Gastroesophageal sphincter (tissue), 4 donors: ENCODE measurements at places on chromosomes 11 and 22.

DNA sequence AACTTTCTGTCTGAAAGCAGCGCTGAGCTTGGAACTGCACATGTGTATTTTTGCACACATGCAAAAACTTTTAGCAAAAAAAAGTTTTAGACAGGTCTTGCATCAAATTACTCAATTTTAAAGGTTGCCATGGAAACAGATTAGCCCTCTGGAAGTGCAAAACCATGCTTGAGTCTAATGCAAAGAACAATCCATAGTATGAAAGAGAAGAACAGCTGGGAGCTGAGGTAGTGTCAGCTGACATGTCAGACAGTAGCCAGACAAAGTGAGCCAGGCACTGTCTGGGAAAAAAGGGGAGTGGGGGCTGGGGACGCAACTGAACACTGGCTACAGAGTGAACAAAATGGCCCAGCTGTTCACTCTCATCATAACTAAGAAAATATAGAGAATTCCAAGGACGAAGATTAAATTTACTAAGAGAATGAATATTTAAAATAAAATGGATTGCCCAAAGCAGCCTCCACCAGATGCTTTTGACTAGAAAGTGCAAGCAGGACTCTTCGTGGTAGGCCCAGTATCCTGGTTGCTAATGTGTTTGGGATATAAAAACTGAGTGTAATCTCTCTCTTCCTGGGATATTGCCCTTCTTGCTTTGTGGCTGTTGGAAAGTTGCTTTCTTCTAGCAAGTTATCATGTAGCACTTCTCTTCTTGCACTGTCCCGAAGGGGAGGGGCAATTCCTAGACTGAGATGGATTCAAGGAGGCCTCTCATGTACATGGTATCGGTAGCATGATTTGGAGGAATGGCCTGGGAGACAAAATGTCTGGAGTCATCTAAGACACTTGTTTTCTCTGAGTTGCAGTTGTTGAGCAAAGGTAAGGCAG is 434.1 kb upstream of the FAT3 start:
- no peak for ATAC-seq

- ATAC-seq = peak; percentile 74
These were observed 41.4 kb upstream of the CLDN5 start for GRCh38 chr22:19565382-19566278.

GRCh38 chr11:76782531-76783293 is 444 bp upstream of the TSKU start:
- peak; percentile 89 for ATAC-seq

- no peak for ATAC-seq
These were observed 2.3 kb downstream of the PICALM start for GRCh38 chr11:86066657-86067008.

DNA sequence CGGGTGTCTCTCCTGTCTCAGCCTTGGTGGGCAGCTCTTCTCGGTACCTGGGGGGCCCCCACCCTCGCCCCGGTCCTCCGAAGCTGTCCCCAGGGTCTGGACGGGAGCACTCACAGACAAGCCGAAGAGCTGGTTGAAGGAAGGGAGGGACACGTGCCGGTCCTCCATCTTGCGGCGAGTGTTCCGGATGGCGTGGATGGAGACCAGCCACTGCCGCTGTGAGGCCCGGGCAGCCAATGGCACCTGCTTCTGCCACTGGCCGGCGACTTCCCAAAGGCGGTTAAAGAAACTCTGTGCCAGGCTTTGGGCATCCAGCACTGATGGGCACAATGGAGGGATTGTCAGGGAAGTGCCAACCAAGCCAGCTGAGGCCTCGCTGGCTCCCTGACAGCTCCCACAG is 18.7 kb downstream of the PPM1F start:
- ATAC-seq = no peak

DNA sequence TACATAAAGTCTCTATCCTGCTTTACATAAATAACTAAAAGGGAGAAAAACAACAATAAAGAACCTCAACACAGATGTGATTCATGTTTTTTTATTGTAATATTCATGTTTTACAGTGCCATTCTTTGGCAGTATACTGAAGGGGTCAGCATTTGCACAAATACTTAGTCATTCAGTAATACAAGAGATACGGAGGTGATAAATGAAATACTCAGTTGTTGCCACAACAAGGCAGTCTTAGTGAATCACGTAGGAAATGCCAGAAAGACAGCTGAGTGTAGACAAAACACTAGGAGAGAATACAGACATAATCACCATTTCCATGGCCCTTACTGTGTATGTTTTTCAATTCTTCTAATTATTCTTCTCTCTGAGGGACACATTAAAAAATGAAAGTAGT is 910.4 kb downstream of the METTL15 start:
- ATAC-seq = no peak

- no peak for ATAC-seq
These were observed 884 bp downstream of the CENATAC start for GRCh38 chr11:118998822-118999221.

DNA sequence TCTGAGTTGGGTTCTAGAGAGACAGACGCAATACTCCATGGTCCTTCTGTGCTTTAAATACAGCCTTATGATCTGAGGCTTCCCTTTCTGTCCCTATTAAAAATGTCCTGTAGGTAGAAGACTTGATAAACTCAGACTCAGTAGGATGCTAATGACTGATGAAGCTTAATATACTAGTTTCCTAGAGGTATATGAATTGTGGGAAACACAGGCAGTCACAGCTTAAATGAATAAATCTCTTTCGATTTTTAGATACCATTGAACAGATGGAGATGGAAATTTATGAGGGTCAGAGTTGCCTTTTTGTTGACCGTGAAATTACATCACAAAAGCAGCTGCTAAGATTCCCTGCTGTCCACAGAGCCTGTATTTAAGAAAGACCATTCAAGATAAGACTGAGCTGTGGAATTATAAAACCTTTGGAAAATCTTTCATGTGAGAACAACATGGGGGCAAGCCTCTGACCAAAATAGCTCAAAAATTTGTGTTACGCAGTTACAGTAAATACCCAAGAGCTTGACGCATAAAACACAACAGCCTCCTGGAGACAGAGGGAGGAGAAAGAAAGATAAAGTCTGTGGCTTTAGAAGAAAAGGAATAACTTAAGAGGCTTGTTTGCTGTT is 172.3 kb downstream of the AASDHPPT start:
- ATAC-seq = no peak

GRCh38 chr11:134906356-134906955 is 494.4 kb upstream of the B3GAT1 start:
- ATAC-seq = no peak

DNA sequence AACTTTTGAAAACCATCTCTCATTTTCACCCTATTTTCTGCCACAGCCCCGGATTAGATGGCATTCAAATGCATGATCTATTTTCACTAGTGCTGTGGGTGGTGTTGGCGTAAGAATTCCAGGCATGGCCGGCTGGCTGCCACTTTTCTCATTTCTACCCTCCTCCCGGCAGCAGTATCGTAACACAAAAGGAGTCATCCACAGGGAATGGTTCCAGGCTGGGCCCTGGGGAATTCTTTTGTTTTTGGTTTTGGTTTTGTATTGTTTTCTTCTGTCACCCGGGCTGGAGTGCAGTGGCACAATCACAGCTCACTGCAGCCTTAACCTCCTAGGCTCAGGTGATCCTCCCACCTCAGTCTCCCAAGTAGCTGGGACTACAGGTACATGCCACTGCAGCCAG is 13.8 kb downstream of the JAML start:
- ATAC-seq = no peak

- ATAC-seq = peak; percentile 90
These were observed 40.2 kb downstream of the DIXDC1 start for GRCh38 chr11:111977146-111978027.

- peak; percentile 34 for ATAC-seq
These were observed 57.9 kb downstream of the FANCF start for GRCh38 chr11:22567759-22568158.

GRCh38 chr22:50531962-50532674 is 2.3 kb upstream of the TYMP start:
- peak; percentile 58 for ATAC-seq

DNA sequence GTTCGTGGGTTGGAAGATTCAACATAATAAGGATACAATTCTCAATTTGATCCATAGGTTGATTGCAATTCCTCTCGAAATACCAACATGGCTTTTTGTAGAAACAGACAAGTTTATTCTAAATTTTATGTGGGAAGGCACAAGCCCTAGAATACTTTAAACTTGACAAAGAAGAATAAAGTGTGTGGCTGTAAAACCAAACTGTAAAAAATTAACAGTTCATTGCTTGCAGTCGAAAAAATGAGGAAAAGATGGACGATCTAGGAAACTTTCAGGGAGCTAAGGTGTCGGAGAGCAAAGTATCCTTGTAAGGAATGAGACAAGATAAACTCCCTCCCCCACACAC is 1.0 kb upstream of the GLB1L3 start:
- no peak for ATAC-seq
